D341Med (cell line): ENCODE measurements at places on chromosomes 2 and 18.
A peak's percentile ranks its signal among the peaks of the same experiment; 100 is the strongest.

GRCh38 chr2:113203901-113204519 lies 30.2 kb downstream of the PSD4 start:
- peak; percentile 78 for DNase-seq

DNA sequence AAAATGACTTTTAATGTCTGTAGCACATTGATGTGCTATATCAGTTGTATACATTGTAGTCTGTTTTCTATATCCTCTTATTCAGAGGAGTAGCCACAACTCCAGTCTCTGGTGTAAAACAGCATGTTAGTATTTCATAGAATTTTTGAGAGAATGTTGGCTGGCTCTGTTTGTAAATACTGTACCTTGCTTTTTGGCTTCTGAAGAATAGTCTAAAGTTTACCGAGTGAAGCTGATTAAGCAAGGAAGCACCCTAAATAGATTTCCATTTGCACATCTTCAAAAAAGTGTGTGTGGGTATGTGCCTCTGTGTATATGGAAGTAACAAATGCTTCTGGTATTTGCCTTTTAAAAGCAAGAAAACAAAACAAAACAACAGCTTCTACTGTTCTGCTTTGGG lies 50.5 kb downstream of the MAP4K4 start:
- DNase-seq, result no peak

GRCh38 chr2:133838642-133839365 lies 270.5 kb upstream of the NCKAP5 start:
- DNase-seq, result no peak

GRCh38 chr2:106183101-106183696 lies 10.9 kb downstream of the UXS1 start:
- DNase-seq, result no peak

DNA sequence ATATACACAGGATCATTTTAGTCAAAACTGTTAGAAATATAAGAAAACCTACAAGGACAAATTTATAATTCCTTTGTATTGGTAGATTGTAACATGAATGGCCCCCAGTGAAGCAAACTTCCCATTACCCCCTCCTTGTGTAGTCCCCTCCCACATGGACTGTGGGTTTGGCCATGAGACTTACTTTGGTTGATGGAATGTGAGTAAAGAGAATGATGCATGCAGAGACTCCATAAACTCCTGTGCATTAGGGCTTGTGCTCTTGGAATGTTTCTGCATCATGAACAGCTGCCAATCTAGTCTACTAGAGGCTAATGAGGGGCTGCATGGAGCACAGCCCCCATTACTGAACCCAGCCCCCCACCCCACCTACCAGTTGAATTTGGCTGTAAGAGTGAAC lies 8.3 kb upstream of the TGFA start:
- DNase-seq, result no peak

DNA sequence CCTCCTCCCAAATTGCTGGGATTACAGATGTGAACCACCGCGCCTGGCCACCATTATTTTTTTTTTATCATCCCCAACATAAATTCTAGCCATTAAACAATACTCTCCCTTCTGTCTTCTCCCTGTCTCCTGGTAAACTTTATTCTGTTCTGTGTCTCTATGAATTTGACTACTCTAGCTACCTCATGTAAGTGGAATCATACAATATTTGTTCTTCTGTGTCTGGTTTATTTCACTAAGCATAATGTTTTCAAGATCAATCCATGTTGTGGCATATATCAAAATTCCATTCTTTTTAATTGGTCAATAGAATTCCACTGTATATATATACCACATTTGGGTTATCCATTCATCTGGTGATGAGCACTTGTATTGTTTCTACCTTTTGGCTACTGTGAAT lies 71.6 kb downstream of the MCFD2 start:
- no peak for DNase-seq

GRCh38 chr2:157920736-157921135 lies 44.6 kb upstream of the ACVR1 start:
- no peak for DNase-seq

DNA sequence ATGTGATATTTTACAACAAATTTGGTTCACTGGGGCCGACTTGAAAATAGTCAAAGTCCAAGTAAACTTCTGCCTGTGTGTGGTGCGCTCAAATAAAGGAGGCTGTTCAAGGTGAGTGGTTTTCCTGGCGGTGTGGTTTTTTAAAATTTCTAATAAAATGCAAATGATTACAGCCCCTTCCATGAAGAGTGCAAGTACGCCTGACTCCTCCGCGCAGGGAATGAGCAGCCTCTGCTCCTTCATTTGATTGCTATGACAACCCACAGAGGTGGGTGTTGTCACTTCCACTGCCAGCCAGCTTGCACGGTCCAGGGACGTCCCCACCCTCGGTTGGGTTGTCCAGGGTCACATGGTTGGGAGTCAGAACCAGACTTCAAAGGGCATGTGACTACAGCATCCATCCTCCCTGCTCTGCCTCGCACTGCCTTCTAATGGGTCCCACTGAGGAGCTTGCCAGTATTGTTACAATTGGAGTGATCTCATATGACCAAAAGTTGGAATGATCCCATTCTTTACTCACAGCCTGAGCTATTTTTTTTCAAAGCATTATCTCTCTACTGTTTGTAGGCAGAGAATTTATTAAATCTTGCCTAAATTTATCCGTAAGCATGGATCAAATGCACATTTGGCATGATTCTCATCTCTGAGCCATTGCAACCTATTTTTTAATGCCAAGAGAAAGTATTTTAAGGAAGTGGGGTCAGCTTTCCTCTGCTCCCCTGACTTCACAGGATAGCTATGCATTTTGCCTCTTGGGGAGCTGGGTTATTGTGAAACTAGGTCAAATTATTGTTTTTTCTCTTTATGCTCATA lies 121.3 kb downstream of the AGAP1 start:
- DNase-seq, result no peak

- DNase-seq, result peak; percentile 6
Measured at GRCh38 chr2:34738691-34739090, 1139.6 kb upstream of the FAM98A start.

DNA sequence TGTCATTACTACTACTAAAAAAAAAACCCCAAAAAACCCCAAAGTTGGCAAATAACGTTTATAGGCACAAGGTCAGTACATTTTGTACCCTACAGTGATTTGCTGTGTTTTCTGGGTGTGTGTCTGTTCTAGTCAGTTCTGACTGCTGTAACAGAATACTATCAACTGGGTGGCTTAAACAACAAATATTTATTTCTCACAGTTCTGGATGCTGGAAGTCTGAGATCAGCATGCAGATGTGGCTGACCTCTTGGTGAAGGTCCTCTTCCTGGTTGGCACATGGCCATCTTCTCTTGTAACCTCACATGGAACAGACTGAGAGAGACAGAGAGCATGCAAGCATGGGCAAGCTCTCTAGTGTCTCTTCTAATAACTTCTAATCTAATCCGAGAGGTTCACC lies 103.1 kb downstream of the CERS6 start:
- no peak for DNase-seq

GRCh38 chr2:111222204-111222866 lies 101.6 kb downstream of the BCL2L11 start:
- no peak for DNase-seq

DNA sequence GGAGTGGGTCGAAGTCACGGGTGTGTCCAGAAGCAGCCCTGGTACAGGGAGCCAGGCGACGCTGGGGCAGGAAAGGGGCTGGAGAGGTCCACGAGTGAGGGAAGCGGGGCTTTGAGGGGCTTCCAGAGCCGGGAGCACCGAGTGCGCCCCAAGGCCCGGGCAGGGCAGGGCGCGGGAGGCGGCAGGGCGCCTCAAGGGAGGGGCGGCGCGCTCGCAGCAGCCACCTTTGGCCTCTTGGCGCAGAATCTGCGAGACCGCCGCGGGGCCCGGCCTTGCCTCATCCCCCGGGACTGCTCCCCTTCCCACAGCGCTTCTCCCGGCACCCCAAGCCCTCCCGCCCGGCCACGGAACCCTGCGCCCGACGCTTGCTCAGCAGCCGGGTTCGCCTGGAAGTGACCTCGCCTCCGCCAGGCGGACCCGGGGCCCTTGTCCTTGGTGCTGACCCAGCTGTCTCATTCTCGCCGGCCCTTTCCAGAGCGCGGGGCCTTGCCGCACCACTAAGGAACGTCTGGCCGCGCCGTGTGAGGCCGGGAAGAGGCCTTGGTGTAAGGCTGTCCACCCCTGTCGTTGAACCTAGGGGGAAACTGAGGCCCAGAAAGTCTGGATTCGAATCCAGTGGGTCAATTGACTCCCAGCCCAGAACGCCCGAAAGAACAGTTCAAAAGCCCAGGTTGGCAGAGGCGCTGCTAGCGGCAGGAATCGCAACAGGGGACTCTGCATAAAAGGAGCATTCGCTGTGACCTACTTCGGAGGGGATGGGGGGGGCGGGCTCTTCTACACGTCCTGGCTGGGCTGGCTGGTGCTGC lies 584 bp upstream of the DNER start:
- peak; percentile 45 for DNase-seq

DNA sequence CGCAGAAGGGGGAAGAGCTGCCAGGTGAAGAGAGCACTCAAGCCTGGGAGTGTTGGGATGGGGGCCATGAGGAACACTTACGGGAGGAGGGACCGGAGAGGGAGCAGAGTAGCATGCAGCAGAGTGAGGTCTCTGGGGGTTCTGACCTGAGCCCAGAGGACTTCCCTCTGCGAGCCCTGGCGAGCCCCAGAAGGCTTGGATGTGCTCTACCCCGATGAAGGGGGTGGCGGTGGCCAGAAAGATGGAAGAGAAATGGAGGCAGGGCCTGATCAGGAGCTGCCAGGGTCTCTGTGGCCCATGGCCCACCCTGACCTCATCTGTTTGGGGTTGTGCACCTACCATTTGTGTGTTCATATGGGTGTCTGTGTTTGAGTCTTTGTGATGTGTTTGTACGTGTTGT lies 42.0 kb downstream of the CROCC2 start:
- DNase-seq, result no peak

GRCh38 chr2:1283871-1284270 lies 129.4 kb upstream of the TPO start:
- no peak for DNase-seq

DNA sequence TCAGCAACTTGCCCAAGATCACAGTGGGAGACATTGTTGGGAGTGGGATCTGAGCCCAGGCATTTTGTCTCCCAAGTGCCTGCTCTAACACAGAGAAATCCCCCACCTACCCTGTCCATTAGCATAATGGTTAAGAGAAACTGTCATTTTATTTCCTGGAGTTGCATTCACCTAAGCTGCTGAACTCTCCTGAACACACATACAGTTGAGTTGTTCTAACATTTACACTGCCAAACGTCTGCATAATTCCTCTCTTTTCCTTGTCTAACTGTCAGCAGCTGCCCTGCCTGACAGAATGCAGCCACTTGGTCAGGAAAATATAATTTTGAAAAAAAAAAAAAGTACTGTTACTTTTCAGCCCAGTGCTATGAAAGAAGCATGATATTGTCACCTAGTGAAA lies 396.3 kb upstream of the PIK3C3 start:
- no peak for DNase-seq

GRCh38 chr2:10089565-10090190 lies 9.5 kb upstream of the CYS1 start:
- DNase-seq, result no peak

GRCh38 chr2:227153758-227154486 lies 10.1 kb downstream of the COL4A4 start:
- no peak for DNase-seq

DNA sequence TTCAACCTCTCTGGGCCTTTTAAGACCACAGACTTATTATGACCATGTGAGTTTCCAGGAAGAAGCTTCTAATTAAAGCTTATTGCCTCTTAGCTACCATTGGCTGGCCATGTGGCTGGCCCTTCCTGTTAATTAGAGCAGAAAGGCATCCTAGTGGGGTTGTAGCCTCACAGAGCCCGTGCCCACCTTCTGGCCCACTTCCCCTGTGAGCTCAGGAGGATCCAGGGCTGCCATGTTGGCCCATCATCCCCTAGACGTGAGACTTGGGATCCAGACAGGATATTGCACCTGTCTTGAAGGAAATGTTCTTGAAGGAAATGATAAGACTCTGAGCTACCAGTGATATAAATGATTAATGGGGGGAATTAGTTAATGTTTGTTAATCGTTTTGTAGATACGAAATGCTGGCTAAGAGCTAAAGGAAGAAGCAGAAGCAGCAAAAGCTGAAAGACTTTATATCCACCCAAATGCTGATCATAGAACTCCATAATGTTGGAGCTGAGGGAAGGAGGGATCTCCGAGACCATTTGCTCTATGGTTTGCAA lies 255.4 kb downstream of the CLIP4 start:
- DNase-seq, result no peak

DNA sequence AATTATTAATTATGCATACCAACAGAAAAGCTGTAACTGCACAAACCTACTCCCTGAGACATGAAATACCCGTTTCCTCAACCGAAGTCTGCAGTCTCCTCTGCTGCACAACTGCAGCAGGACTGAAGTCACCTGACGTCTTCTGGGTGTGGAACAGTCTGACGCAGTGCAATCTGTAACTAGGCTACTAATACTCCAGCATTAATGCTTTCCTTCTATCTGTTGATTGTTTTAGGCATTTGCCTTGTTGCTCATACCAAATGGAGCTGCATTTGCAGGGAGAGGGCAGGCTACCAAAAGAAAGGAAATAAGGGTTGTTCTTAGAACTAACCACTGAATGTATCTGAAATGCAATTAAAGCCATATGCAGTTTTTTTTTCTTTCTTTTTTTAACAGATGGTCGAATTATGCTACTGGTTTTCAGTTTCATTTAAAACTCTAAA lies 40.1 kb downstream of the RTN4 start:
- peak; percentile 73 for DNase-seq

- no peak for DNase-seq
Measured at GRCh38 chr18:40904295-40904694, 1050.7 kb upstream of the PIK3C3 start.

DNA sequence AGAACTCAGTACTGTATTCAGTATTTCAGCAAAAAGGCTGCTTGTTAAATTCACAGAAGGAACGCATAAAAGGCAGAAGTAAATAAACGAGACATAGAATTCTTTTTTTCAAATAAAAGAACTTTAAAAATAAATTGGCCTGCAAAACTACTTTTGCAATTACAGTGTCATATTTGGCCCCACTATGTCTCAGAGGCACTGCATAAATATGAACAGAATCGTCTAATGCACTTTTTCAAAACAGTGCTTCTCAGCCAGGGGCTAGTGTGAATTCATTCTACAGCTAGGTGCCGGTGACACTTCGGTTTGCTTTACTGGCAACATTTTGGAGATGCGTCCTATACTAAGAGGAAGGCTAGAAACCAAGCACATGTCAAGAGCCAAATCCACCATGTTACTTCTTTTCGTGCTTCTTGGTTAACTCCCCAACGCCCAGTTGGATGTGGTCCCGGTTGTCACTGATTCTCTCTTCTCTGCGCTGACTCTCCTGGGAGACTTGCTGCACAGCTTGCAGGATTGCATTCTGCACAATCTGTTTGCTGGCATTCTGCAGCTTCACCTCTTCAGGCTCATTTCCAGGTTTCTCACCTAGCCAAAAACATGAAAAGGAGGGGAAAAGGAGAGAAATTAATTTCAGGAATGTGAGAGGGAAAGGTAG lies 51.8 kb downstream of the AKAIN1 start:
- DNase-seq, result no peak

GRCh38 chr2:100460904-100461530 lies 9.3 kb upstream of the NMS start:
- DNase-seq, result no peak

- no peak for DNase-seq
Measured at GRCh38 chr2:3491306-3491705, 28.0 kb downstream of the ADI1 start.

- peak; percentile 48 for DNase-seq
Measured at GRCh38 chr18:12046751-12047335, 46.8 kb upstream of the ANKRD62 start.

- no peak for DNase-seq
Measured at GRCh38 chr2:127486247-127487058, 39.8 kb downstream of the IWS1 start.
